ENCODE measurements at places on chromosomes 13 and 19. TPM values are rescaled to one million over a fixed set of nuclear protein-coding genes. Genes with fewer than 3 reads are reported as not detected.

- H3K4me1 ChIP-seq = no peaks in the 10 kb centered on the region
- no peaks in the 10 kb centered on the region for H3K27me3 ChIP-seq
- H3K4me3 ChIP-seq = no peak overlapping the region
- DNase-seq = no peak
- H3K27ac ChIP-seq = no peak overlapping the region
- no peaks in the 10 kb centered on the region for H3K36me3 ChIP-seq
Observed at GRCh38 chr13:22468045-22468444, 712.7 kb upstream of the SGCG start.

DNA sequence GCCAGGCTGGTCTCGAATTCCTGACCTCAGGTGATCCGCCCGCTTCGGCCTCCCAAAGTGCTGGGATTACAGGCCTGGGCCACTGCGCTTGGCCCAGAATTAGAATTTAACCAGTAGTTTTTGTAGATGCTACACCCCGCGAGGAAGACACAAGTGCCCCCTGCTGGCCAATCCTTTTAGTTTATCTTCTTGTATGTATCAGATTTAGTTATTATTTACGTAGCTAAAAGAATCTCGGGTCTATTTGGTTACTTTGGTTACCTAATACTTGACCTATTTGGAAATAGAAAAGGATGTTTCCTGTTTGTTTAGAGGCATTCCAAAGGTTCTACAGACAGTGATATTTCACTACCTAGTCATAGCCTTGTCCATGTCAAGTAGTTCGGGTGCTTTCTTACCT is 22.0 kb downstream of the MUC16 start:
- no peaks in the 10 kb centered on the region for H3K27me3 ChIP-seq
- H3K4me1 ChIP-seq = no peaks in the 10 kb centered on the region
- H3K36me3 ChIP-seq = no peaks in the 10 kb centered on the region
- H3K27ac ChIP-seq = no peak overlapping the region
- H3K4me3 ChIP-seq = no peak overlapping the region
- no peak for DNase-seq

Gene CILP2
- 0.68 TPM for total RNA-seq

GRCh38 chr13:103188713-103189326 is 122.6 kb upstream of the SLC10A2 start:
- no peak overlapping the region for H3K4me3 ChIP-seq
- H3K27me3 ChIP-seq = no peaks in the 10 kb centered on the region
- no peaks in the 10 kb centered on the region for H3K4me1 ChIP-seq
- no peak overlapping the region for H3K27ac ChIP-seq
- DNase-seq = no peak
- no peaks in the 10 kb centered on the region for H3K36me3 ChIP-seq

GRCh38 chr19:7665076-7665475 is 3.8 kb upstream of the RETN start:
- no peaks in the 10 kb centered on the region for H3K36me3 ChIP-seq
- no peaks in the 10 kb centered on the region for H3K4me1 ChIP-seq
- H3K4me3 ChIP-seq = no peak overlapping the region
- no peak overlapping the region for H3K27ac ChIP-seq
- DNase-seq = no peak
